ENCODE measurements at places on chromosomes 11 and 22.
A peak's percentile ranks its signal among the peaks of the same experiment; 100 is the strongest.

DNA sequence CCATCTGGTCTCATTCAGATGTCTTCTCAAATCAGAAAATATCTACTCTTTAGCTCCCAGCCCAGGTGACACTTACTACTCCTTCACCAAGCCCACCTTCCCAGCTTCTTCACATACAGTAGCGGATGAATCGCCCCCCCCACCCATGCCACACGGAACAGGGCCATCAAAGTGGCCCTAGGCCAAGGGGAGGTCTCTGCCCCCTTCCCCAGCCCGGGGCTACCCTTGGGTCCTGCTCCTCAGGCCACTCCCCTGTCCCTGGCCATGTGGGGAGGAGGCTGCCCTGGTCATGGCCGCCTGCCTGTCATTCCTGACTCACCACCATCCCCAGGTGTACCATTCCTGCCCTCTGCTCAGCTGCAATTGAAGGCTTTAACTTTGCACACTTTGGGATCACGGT, 142.8 kb downstream of the NECTIN1 start:
- H3K4me1 ChIP-seq = peaks cover 18% of the 10 kb centered on the region
- no peaks in the 10 kb centered on the region for H3K36me3 ChIP-seq
- no peak for DNase-seq
- no peaks in the 10 kb centered on the region for H3K27me3 ChIP-seq
- no peak overlapping the region for H3K4me3 ChIP-seq

GRCh38 chr22:36977947-36978660, 41.1 kb downstream of the TST start:
- no peak overlapping the region for H3K27ac ChIP-seq
- peaks cover 9% of the 10 kb centered on the region for H3K4me1 ChIP-seq
- H3K27me3 ChIP-seq = peaks cover 23% of the 10 kb centered on the region
- H3K4me3 ChIP-seq = peak overlapping the region; percentile 52
- no peaks in the 10 kb centered on the region for H3K36me3 ChIP-seq

GRCh38 chr11:9982796-9983579, 311.0 kb downstream of the SBF2 start:
- no peak for DNase-seq
- H3K27ac ChIP-seq = no peak overlapping the region
- H3K27me3 ChIP-seq = no peaks in the 10 kb centered on the region
- H3K36me3 ChIP-seq = peaks cover 7% of the 10 kb centered on the region
- no peak overlapping the region for H3K4me3 ChIP-seq

DNA sequence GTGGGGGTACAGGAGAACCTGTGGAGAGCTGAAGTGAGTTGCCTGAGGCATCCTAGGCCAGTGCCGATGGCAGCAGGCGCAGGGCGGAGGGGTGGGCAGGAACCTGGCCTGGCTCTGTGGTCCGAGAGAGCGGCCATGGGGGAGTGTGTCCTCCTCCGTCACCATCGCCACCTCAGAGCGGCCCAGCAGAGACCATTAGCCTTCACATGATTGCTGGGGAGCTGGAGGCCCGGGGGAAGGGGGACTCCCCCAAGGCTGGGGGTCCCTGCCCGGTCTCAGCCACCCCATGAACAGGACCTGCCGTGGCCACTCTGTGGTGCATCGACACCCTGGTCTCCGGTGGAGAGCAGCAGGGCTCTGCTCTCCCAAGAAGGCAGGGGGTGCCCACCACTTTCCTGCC, 4.1 kb downstream of the OMP start:
- H3K4me1 ChIP-seq = peaks cover 39% of the 10 kb centered on the region
- no peak overlapping the region for H3K4me3 ChIP-seq
- H3K36me3 ChIP-seq = peaks cover 10% of the 10 kb centered on the region
- no peaks in the 10 kb centered on the region for H3K27me3 ChIP-seq
- no peak for DNase-seq
- H3K27ac ChIP-seq = no peak overlapping the region

GRCh38 chr11:26087120-26087935, 244.6 kb upstream of the ANO3 start:
- H3K36me3 ChIP-seq = no peaks in the 10 kb centered on the region
- no peak overlapping the region for H3K4me3 ChIP-seq
- H3K27ac ChIP-seq = no peak overlapping the region

- peak overlapping the region; percentile 89 for H3K27ac ChIP-seq
- peaks cover 7% of the 10 kb centered on the region for H3K4me1 ChIP-seq
- peak overlapping the region; percentile 82 for H3K4me3 ChIP-seq
- H3K27me3 ChIP-seq = no peaks in the 10 kb centered on the region
Measured at GRCh38 chr11:10540546-10540914, 457 bp downstream of the RNF141 start.

GRCh38 chr22:37137903-37138665, 11.6 kb downstream of the IL2RB start:
- DNase-seq = no peak
- H3K27me3 ChIP-seq = no peaks in the 10 kb centered on the region
- H3K27ac ChIP-seq = no peak overlapping the region
- no peaks in the 10 kb centered on the region for H3K36me3 ChIP-seq
- H3K4me3 ChIP-seq = no peak overlapping the region

- H3K4me1 ChIP-seq = peaks cover 30% of the 10 kb centered on the region
- H3K27ac ChIP-seq = no peak overlapping the region
- H3K36me3 ChIP-seq = peaks cover 47% of the 10 kb centered on the region
- H3K27me3 ChIP-seq = no peaks in the 10 kb centered on the region
Measured at GRCh38 chr11:62644220-62644619, 2.2 kb downstream of the GANAB start.

GRCh38 chr22:45553351-45554039, 50.8 kb downstream of the FBLN1 start:
- no peaks in the 10 kb centered on the region for H3K27me3 ChIP-seq
- peak overlapping the region; percentile 28 for H3K4me3 ChIP-seq
- H3K36me3 ChIP-seq = peaks cover 13% of the 10 kb centered on the region
- peak overlapping the region; percentile 89 for H3K27ac ChIP-seq

DNA sequence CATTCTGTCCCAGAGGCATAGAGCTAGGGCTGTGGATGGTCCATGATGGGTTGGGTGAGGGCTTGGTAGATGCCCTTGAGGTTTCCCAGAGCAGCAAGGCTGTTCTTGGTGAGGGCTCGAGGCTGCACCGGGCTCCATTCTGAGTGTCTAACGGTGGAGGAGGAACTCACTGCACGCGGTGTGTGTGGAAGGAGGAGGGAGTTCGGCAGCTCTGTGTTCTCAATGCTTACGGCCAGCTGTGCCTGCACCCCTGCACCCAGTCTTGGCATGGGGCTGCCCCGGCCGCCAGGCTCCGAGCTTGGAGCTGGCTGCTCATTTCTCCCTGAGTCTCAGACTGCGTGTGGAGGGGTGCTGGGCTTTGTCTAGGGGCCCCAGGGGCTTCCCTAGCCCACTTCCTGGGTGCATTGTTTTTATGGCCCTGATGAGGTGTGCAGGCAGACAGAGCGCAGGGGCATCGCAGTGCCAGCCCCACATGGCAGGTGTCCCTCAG, 1247.1 kb downstream of the BRD1 start:
- no peaks in the 10 kb centered on the region for H3K27me3 ChIP-seq
- no peaks in the 10 kb centered on the region for H3K36me3 ChIP-seq
- H3K4me3 ChIP-seq = no peak overlapping the region
- DNase-seq = no peak
- H3K27ac ChIP-seq = no peak overlapping the region

- no peaks in the 10 kb centered on the region for H3K27me3 ChIP-seq
- no peak for DNase-seq
- H3K36me3 ChIP-seq = no peaks in the 10 kb centered on the region
Measured at GRCh38 chr11:132895340-132895739, 637.0 kb downstream of the OPCML start.

- H3K4me1 ChIP-seq = peaks cover 86% of the 10 kb centered on the region
- H3K36me3 ChIP-seq = no peaks in the 10 kb centered on the region
- no peak overlapping the region for H3K4me3 ChIP-seq
- H3K27me3 ChIP-seq = no peaks in the 10 kb centered on the region
- peak overlapping the region; percentile 55 for H3K27ac ChIP-seq
Measured at GRCh38 chr11:12126344-12127019, 16.1 kb downstream of the MICAL2 start.

DNA sequence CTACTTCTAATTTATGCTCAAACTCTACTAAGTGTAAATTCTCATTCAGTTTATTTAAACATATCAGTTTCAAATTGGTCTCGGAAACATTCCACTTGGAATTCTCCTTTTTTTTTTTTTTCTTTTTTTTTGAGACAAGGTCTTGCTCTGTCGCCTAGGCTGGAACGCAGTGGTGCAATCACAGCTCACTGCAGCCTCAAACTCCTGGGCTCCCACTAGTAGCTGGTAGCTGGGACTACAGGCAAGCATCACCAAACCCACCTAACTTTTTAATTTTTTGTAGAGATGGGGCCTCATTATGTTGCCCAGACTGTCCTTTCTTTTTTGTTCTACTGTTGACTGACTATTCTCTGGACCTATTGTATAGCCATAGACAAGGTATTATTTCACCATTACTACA, 33.3 kb upstream of the CCDC81 start:
- DNase-seq = no peak
- no peak overlapping the region for H3K4me3 ChIP-seq
- H3K27ac ChIP-seq = no peak overlapping the region
- H3K36me3 ChIP-seq = peaks cover 13% of the 10 kb centered on the region
- H3K27me3 ChIP-seq = no peaks in the 10 kb centered on the region

DNA sequence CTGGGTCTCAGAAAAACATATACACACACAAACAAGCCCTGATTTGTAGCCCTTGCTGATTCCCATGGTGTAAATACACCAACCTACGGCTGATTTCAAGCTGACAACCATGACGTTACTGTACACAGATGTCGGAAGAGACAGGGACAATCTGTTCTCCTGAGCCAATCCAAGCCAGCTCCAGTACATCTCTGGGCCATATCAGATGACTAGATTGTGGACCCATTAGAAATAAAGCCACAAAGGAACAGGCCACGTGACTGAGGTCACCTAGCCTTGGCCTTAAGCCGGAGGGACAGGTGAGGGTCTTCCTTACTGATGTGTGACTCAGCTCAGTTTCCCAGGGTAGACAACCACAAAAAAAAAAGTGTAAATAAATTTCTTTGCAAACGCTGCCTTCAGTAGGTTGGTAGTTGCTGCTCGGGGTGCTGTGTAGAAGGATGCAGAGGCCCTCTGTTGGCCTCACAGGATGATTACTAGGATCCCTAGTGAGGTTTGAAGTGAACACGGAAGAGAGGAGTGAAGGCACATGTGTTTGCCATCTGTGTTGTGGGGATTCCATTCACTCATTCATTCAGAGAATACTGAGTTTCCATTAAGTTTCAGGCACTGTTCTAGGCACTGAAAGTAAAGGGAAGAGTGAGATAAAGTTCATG, 99.0 kb upstream of the LARGE1 start:
- H3K27ac ChIP-seq = no peak overlapping the region
- no peaks in the 10 kb centered on the region for H3K27me3 ChIP-seq
- H3K4me1 ChIP-seq = no peaks in the 10 kb centered on the region
- H3K36me3 ChIP-seq = no peaks in the 10 kb centered on the region

DNA sequence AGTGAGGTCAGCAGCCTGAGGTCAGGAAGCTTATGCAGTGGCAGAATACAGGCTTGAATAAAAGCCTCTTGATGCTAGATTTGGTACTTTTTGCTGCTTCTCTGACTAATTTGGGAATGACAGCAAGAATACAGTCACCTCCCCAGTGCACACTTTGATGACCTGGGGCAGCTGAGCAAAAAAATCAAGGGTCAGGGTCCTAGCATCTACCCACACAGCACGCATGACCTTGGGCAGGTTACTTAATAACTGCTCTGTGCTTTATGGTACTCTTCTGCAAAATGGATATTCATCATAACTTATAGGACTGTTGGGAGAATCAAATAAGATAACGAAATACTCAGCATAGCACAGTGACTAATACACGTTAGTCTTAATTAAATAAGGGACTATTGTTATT, 344.1 kb upstream of the SYN3 start:
- no peak overlapping the region for H3K4me3 ChIP-seq
- DNase-seq = no peak
- no peaks in the 10 kb centered on the region for H3K4me1 ChIP-seq
- no peak overlapping the region for H3K27ac ChIP-seq

DNA sequence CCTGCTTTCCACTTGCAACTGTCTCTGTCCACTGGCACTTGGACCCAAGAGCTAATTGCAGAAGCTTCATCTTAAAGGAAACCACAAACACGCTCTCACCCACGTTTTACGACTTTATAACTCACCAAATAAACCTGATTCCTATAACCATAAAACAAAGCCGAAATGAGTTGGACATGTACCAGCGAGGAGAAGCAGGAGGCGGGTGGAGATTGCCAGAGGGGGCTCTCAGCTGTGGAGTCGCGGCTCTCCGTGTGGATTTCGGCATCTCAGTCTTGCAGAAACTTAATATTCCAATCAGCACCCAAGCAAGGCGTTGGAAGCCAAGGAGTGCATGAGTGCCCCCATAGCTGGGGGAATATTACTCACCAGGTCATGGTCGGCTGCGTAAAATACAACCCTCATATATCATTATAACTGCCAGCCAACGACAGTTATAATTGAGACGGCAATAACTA, 483.6 kb downstream of the MN1 start:
- no peak overlapping the region for H3K4me3 ChIP-seq
- no peaks in the 10 kb centered on the region for H3K4me1 ChIP-seq
- no peak overlapping the region for H3K27ac ChIP-seq
- no peak for DNase-seq

- DNase-seq = no peak
- no peaks in the 10 kb centered on the region for H3K27me3 ChIP-seq
- H3K4me1 ChIP-seq = no peaks in the 10 kb centered on the region
- no peak overlapping the region for H3K4me3 ChIP-seq
- H3K27ac ChIP-seq = no peak overlapping the region
Measured at GRCh38 chr11:111387363-111387762, 8.3 kb upstream of the POU2AF1 start.

DNA sequence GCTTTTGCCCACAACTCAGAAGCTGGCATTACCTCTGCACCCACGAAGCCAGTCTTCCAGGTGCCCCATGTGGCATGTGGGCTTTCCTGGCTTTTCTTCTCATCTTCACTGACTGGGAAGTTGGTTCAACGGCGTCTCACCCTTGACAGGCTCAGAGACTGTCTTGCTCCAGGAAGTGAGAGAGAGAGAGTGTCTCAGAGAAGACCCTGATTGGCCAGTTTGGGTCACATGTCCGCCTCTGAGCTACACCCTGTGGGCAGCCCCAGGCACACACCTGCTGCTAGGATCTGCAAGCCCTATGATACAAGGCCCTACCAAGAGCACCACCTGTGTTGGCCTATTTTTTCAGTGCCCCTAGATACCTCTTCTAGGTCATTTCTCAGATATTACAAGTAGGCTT, 39.0 kb downstream of the RTL6 start:
- H3K27ac ChIP-seq = no peak overlapping the region
- no peaks in the 10 kb centered on the region for H3K4me1 ChIP-seq
- no peaks in the 10 kb centered on the region for H3K36me3 ChIP-seq
- H3K4me3 ChIP-seq = no peak overlapping the region
- DNase-seq = no peak
- no peaks in the 10 kb centered on the region for H3K27me3 ChIP-seq
